ENCODE measurements at places on chromosomes 6 and 20.

DNA sequence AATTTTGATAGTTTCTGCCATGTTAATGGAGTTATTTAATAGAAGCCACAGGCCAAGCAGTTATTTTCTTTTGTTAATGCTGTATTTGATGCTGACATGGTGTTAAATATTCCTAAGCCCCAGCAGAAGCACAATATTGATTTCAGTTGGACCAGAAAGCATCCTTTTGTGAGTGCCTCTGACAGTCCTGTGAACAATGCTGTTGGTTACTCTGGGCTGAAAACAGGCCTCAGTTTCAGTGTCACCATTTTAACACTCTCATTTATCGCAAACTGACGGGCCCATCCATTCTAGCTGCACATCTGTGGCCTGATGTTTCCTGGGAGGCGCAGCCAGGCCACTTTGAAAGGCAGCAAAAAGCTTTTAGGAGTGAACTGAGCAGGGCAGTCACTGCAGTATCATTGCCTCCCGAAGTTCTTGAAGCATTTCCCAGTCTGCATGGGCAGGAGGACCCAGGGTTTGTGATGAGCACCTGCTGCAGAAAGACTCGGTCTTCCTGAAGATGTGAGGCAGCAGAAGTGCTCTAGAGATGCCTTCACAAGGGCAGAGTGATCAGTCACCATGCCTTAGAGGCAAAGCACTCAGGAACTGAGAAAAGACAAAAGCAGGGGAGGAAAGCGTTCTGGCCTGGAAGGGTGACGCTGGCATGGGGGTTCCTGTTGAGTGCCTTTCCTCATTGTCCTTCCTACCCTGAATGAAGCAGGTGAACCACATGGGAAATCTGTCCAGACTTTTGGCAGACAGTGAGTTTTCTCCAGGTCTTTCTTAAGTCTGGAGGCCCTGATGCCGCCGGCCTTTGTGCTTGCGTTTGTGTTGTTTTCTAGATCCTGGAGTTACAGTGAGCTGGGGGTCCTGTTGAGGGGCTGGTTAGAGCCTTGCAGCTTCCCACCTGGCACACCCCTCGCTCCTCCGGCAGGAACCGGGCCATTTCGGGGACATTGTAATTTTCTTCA is 74.0 kb downstream of the ZDHHC14 start:
- DNase-seq, result no peak

- DNase-seq, result no peak
Measured at GRCh38 chr6:109091314-109092024, 3.2 kb downstream of the SESN1 start.

GRCh38 chr6:43973357-43973756 is 153.9 kb downstream of the MRPL14 start:
- no peak for DNase-seq

DNA sequence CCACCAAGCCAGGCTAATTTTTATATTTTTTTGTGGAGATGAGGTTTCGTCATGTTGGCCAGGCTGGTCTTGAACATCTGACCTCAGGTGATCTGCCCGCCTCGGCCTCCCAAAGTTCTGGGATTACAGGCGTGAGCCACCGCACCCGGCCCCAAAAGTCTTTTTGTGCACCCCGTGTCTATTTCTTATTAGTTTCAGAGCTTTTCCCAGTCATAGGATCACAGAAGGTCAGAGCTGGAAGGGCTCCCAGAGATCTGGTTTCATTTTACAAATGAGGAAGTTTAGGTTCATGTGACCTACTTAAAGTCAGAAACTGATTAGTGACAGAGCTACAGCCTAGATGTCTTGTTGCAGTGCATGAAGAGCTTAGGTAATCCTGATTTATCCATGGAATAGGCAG is 1.6 kb upstream of the OGFRL1 start:
- no peak for DNase-seq

DNA sequence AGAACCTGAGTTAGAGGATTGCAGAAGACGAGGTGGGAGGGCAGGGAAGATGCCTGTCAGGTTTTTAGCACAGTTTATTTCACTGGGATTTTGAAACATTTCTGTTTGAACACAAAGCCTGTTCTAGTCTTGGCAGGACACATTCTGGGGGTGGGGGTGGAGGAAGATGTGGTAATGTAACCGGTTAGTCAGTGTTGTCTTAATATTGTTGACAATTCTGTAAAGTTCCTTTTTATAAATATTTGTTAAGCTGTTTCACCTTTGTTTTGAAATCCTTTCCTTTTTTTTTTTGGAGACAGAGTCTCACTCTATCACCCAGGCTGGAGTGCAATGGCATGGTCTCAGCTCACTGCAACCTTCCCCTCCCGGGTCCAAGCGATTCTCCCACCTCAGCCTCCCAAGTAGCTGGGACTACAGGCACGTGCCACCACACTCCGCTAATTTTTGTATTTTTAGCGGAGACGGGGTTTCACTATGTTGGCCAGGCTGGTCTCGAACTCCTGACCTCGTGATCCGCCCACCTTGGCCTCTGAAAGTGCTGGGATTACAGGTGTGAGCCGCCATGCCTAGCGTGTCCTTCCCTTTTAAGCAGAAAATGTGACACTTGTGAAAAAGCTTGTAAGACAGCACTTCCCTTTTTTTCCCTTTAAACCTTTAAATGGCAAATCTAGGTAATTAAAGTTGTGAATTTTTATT is 20.2 kb downstream of the SLC9A8 start:
- DNase-seq, result no peak

GRCh38 chr6:36655085-36655724 is 23.3 kb upstream of the CDKN1A start:
- DNase-seq, result no peak

- DNase-seq, result no peak
Measured at GRCh38 chr6:157527471-157527907, 146.5 kb downstream of the ZDHHC14 start.

GRCh38 chr6:47809873-47810272 is 28.0 kb downstream of the OPN5 start:
- DNase-seq, result no peak

DNA sequence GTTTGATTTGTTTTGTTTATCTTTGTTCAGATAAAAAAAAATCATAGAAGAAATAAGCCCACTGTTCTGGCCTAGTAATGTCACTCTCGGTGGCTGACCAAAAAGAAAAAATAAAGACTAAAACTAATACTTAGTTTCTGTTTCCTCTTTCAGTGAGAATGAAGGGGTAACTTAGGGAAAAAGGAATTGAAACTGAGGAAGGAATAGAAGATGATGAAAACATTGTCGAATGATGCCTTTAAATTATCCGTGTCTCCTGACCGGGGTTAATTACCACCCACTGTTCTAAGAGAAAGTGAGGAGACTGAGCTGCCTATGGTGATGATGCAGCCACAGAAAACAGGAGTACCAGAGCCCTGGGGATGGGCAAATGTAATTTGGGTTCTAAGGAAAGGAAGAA is 73.1 kb downstream of the PTCHD4 start:
- no peak for DNase-seq

DNA sequence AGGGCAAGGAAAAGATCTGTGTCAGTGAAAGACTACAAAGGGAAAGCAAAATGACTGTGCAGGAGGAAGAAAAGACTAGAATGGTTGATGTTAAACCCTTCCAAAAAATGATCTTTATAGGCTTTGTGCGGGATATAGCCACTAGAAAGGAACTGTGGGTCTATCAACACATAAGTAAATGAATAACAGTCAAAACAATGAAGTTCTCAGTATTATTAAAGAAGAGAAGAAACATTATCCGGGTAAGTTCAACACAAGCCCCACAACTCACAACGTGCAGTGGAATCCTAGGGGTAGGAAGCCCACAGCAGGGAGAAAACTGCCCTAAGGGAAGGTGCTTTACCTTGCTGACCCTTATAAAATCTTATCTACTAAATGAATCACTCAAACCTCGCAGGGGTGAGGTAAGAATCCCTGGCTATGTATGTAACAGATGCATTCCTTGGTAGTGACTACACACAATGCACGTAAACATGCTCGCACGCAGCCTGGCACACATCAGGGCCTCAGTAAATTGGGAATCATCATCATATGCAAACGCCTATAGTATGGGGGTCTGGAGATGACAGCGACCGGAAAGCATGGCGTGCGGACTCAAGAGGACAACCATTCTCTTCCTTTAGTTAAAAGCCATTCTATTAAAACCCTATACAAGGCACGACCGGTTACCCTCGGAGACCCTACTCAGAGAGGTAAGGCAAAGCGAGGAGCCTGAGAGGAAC is 11.3 kb downstream of the TFAP2A start:
- DNase-seq, result no peak

DNA sequence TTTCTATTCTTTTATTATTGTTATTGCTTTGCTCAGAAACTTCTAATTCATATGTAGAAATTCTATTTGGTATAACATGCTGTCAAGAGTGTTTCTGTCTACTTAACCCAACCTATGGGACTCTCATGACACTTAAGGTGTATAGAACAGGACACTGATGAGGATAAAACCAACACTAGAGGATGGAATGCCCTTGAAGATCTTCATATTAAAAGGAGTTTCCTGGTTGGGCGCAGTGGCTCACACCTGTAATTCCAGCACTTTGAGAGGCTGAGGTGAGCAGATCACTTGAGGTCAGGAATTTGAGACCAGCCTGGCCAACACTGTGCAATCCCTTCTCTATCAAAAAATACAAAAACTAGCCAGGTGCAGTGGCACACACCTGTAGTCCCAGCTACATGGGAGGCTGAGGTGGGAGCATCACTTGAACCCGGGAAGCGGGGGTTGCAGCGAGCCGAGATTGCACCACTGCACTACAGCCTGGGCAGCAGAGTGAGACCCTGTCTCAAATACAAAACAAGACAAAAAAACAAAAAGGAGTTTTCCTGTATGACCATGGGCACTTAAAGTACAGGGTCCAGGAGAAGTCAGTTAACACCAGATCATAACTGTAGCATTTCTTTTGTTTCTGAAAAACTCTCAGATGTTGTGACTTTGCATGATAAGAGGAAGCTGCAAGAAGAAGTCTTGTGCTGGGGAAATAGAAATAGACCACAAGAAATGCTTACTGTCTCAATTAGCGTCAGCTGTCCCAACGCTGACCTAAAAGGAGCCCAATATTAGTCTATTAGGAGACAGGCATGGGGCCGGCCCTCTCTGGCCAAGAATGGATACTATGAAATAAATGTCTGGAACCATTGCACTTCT is 38.9 kb upstream of the CD2AP start:
- no peak for DNase-seq

GRCh38 chr20:45328451-45328850 is 19.8 kb downstream of the SDC4 start:
- no peak for DNase-seq

DNA sequence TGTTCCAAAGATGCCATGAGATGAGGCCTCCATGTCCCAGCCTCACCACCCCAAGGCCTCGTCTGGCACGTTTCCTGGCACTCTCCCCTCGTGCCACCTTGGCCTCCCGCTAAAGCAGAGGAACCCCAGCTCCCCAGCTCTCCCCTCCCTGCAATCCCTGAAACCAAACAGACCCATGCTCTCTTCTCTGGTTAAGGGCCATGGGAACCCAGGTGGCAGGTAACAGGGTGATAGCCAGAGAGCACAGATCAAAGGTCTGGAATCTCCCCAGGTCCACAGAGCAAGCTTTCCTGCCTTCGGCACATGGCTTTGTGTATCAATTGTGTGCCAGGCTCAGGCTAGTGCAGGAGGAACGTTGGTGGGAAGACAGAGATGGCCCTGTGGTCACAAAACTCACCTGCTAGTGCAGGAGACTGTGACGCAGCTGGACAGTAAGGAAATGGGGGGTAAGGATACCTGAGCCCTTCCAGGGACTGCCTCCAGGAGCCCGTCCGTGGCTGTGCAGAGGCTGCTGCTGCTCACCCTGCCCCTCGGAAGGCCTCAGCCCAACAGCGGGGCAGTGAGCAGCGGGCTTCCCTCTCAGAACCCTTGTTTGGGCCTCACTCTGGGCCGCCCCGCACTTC is 39.0 kb downstream of the MYH7B start:
- DNase-seq, result no peak

- no peak for DNase-seq
Measured at GRCh38 chr6:14876778-14877613, 368.9 kb upstream of the JARID2 start.

- no peak for DNase-seq
Measured at GRCh38 chr6:44189257-44189656, 27.5 kb upstream of the MYMX start.

- no peak for DNase-seq
Measured at GRCh38 chr6:72283571-72283970, 338.3 kb upstream of the KCNQ5 start.

DNA sequence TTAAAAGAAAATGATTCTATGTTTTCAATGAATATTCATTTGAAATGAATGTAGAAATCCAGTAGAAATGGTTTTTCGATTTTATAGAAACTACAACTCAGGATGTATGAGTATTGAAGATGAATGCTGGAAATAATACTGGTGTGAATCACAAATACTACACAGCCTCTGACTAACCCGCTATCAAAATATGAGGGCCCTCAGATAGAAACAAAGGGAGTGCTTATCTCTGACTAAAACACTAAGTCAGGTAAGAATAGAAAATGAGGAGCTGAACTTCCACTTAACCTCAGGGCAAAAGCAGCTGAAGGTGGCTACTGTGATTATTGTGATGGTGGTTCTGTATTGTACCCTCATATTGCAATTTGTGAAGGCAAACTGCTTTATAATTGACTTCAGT is 220.9 kb upstream of the RNF217 start:
- DNase-seq, result no peak

DNA sequence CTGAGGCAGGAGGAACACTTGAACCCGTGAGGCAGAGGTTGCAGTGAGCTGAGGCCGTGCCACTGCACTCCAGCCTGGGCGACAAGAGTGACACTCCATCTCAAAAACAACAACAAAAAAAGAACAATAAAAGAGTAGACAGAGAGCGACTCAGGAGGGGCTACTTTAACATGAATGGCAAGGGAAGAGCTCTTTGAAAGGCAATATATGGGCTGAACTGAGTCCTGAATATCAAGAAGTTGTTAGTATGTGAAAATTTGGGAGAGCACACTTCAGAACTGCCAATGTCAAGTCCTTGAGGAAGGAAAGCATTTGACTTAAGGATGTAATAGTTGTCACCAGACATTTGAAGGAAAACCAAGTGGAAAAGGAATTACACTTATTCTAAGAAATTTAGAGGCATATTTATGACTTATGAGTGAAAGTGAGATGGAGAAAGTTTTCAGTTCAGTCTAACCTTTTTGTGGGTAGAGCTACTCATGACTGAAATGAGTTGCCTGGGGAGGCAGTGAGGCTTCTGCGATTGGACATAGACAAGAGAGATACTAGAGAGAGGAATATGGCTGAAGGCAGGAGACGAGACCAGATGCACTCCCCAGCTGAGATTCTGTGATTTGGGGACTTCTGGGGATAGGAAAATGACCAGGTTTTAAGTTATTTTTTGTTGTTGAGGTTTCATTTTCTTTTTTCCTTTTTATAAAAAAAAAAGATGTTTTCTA is 48.6 kb upstream of the SLC16A10 start:
- no peak for DNase-seq

DNA sequence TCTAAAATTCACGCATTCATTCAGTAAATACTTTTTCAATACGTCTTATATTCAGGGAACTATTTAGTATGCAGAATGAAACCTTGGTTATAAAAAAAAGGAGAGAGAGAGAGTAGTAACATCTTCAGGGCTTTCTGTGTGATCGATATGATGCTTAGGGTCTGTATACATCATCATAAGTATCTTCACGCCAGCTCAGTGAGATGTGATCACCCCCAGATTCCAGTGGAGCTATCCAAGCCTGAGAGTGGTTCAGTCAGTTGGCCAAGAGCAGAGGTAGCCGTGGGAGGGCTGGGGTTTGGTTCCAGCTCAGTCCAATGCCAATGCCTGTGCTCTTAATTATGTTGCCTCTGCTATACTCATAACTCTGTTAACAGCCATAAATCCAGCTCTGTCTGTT is 8.6 kb downstream of the CD83 start:
- DNase-seq, result no peak
